ENCODE measurements at places on chromosomes 1 and 21. TPM values are rescaled to one million over a fixed set of nuclear protein-coding genes. Genes with fewer than 3 reads are reported as not detected.

The KRTAP12-2 gene
- total RNA-seq, result not detected

- DNase-seq, result no peak
Observed at GRCh38 chr1:245173446-245174211, 18.8 kb downstream of the KIF26B start.

- peak; percentile 25 for DNase-seq
Observed at GRCh38 chr1:46285730-46286477, 17.5 kb downstream of the LRRC41 start.

- DNase-seq, result no peak
Observed at GRCh38 chr1:159469921-159470533, 30.5 kb downstream of the OR10J1 start.

- DNase-seq, result no peak
Observed at GRCh38 chr1:198676253-198676652, 37.4 kb downstream of the PTPRC start.

- DNase-seq, result no peak
Observed at GRCh38 chr1:41802532-41803501, 115.9 kb downstream of the HIVEP3 start.

GRCh38 chr1:196071447-196071846, 536.8 kb downstream of the KCNT2 start:
- no peak for DNase-seq

- DNase-seq, result no peak
Observed at GRCh38 chr1:16180291-16180824, 24.5 kb upstream of the EPHA2 start.

GRCh38 chr1:167431909-167432650, 86.2 kb downstream of the CD247 start:
- no peak for DNase-seq

Data from activated T-helper 2 cell treated with anti-CD3 and anti-CD28 coated beads, Interferon-gamma antibody, Interleukin-2, Interleukin-4, amounts not matched to agents 10 μg/mL and 5 μg/mL and 100 μg/mL, durations not matched to agents 14 hours and 24 hours and 36 hours (primary cell).